ENCODE measurements at places on chromosomes 2 and 18.

DNA sequence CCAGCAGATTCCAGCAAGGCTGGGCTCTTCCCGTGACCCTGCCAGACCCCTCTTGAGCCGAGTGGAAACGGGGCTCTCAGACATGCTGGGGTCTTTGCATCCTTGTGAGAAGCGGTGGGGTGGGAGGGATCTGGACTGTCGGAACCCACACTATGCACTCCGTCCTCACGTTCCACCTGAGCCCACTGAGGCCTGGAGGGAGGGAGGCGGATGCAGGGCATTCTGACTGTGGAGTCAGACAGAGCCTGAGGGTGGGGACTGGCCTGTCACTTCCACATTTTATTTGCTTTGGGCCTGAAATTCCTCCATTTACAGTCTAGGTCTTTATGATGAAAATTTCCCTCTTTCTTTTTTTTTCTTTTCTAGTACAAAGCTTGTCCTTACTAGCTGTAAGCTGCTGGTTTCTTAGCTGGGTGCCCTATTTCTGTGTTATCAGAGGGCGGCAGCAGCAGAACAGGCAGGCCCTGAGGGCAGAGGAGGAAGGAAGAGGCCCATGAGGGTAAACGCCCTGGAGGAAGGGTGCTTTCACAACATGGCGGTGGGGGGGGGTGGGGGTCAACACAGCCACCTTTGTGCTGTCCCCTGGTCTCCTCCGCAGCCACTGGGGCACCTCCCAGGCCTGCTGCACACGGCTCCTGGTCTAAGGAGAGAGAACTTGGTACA is 373.5 kb upstream of the MYT1L start:
- H3K36me3 ChIP-seq, result no peaks in the 10 kb centered on the region
- H3K4me1 ChIP-seq, result no peaks in the 10 kb centered on the region
- H3K27ac ChIP-seq, result no peak overlapping the region

DNA sequence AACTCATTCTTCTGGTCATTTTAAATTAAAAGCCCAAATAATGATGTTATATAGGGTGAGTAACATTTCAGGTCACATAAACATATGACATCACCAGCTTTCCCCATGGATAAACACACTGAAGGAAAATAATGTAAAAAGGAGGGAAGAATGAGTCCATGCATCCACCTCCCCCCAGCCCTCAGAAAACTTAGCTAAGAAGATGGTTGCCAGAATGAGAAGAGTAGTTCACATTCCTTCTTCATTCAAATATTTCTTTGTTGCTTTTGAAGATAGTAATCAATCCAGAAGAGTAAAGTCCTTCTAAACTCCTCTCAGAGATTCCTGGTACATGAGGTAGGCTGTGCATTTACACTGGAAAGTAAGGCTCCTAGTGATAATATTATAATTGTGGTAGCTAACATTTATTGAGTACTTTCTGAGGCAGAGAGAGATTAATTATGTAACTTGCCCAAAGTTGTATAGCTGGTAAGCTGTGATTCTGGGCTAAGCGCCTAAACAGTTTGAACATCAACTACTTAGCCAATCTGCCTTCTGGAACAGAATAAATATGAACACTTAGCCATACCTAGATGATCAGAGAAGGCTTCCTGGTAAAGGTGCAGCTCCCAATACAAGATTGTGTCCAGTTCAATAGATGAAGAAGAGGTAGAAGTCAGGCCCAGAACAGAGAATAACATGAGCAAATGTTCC is 256.7 kb upstream of the FN1 start:
- H3K4me1 ChIP-seq, result no peaks in the 10 kb centered on the region
- no peak for DNase-seq
- no peak overlapping the region for H3K4me3 ChIP-seq
- H3K27me3 ChIP-seq, result no peaks in the 10 kb centered on the region
- H3K27ac ChIP-seq, result no peak overlapping the region
- H3K36me3 ChIP-seq, result no peaks in the 10 kb centered on the region

DNA sequence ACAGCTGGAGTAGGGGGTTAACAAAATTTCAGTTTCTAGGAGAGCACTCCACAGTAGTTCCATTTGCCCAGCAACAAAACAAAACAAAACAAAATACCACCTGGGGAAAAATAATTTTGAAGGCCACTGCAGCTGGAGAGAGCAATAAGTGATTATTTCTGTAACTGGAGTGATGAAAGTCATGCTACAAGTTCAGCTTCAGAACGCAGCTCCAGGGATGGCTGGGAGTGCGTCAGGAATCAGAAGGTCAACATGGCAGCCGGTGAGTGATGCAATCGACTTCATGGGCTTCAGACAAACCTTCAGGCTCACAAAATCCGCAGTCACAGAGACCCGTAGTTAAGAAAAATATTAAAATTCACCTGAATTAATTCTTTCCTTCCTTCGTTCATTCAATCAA is 41.0 kb downstream of the ABHD3 start:
- H3K27me3 ChIP-seq, result no peaks in the 10 kb centered on the region
- H3K4me3 ChIP-seq, result no peak overlapping the region
- no peak overlapping the region for H3K27ac ChIP-seq

- H3K36me3 ChIP-seq, result no peaks in the 10 kb centered on the region
- H3K27me3 ChIP-seq, result no peaks in the 10 kb centered on the region
- H3K27ac ChIP-seq, result no peak overlapping the region
- no peak overlapping the region for H3K4me3 ChIP-seq
- no peaks in the 10 kb centered on the region for H3K4me1 ChIP-seq
Observed at GRCh38 chr2:198731842-198732399, 725.8 kb downstream of the SATB2 start.

DNA sequence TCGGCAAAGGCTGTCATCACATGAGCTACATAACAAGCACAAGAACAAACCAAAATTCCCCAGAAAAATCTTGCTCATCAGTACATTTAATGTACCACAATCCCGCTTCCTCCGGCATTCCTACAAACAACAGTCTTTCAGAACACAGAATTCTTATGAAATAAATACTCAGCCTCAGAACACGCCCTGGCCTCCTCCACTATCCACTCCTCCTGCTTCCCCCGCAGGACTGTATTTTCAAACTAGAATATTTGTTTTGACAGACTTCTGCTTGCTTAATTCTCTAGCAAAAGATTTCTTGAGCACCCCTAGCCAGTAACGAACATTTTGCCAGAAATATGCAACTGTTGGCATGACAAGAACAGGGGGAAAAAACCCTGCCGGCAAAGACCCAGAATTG is 131.2 kb downstream of the THADA start:
- H3K27ac ChIP-seq, result no peak overlapping the region
- H3K36me3 ChIP-seq, result no peaks in the 10 kb centered on the region
- H3K27me3 ChIP-seq, result no peaks in the 10 kb centered on the region
- no peak for DNase-seq

DNA sequence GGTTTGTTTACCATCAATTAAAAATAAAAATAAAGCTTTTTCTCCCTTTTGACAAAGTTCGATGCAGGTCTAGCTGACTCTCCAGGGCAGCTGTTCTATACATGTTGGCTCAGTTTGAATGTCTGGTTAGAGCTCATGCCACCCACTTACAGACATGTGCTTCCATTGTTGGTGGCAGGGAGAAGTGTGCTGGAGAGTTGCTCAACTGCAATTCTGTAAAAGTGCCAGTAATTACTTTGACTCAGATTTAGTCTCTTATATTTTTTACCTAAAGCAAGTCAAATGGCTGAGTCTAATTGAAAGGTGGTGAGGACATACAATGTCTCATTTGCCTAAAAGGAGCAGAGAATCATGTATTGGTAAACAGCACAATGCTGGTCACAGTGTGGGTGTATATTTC is 609.1 kb upstream of the SYT4 start:
- no peaks in the 10 kb centered on the region for H3K36me3 ChIP-seq
- no peak overlapping the region for H3K27ac ChIP-seq
- no peak for DNase-seq
- H3K4me1 ChIP-seq, result no peaks in the 10 kb centered on the region
- H3K27me3 ChIP-seq, result no peaks in the 10 kb centered on the region

- no peaks in the 10 kb centered on the region for H3K36me3 ChIP-seq
- H3K4me1 ChIP-seq, result no peaks in the 10 kb centered on the region
- H3K27ac ChIP-seq, result no peak overlapping the region
- no peaks in the 10 kb centered on the region for H3K27me3 ChIP-seq
- H3K4me3 ChIP-seq, result no peak overlapping the region
- DNase-seq, result no peak
Observed at GRCh38 chr2:156182132-156182531, 150.4 kb downstream of the NR4A2 start.

DNA sequence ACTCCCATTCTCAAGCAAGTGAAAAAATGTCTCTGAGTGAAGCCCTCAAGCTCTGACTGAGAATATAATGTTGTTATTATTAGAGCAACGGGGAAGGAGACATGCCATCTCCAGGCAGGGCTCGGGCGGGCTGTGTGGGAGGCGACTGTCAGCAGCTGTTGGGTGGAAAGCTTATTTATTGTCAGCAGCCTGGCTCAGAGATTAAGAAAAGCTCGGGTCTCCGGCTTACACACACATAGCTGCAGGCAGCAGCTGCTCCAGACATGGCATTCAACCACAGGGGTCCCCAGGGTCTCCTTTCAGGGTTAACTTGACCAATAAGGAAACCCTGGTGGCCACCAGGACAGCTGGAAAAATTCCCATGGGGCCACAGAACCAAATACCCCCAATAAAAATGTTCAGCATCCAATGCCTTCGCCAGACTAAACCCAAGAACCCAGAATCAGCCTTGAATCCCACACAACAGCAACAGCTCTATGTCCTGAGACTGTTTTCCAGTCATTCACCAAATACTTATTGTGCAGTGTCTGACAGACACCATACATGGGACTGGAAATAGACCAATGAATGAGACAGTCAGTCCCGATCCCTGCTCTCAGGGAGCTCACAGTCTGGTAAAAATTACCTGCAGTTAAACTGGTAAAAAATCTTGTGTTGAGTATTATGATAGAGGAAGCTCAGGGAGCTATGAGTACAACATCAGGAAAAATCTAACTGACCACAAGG is 70.5 kb upstream of the RTN4 start:
- no peak overlapping the region for H3K4me3 ChIP-seq
- H3K27me3 ChIP-seq, result no peaks in the 10 kb centered on the region
- no peak for DNase-seq
- H3K4me1 ChIP-seq, result no peaks in the 10 kb centered on the region

All from effector memory CD4-positive, alpha-beta T cell (primary cell).